GM12892 (cell line): ENCODE measurements at places on chromosomes 2 and 18.

DNA sequence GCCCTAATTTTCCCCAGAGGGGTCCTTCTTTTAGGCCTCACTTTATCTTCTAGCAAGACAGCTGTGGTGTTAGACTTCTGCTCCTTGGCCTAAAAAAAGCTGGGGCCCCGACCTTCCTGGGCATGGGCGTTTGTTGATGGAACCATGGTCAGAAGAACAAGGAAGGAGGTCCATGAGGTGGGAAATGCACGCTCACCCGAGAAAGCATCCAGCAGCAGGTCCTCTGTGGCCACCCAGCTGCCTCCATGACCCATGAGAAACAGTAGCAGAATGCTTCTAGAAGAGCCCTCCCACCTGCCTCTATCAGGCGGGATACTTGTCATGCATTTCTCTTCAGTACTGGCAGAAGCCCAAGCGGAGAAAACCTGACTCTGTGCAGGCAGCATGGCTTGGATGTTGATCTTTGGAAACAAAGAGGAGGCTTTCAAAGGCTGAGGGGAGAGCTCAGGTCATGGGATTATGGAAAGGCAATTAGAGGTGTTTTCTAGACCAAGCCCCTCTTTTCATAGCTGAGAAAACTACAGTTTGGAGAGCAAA, 249.1 kb downstream of the FAM210A start:
- no peak for DNase-seq

DNA sequence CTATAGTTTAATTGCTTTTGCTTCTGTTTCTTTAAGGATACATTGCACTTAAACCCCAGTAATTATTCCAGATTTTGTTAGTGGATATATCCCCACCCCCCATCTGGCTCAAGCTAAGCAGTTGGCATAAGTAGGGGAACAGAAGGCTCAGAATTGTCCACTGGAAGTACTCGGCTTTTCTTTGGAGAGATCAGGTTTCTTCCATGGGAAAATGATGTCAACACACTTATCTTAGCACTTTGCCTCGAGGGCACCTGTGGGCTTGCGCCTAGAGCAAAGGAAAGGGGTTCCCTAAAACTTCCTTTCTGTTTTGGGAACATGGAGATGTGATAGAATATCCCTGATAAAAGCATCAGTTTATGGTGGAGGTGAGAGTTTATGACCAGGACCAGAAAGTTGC, 130.6 kb downstream of the FMNL2 start:
- no peak for DNase-seq

- no peak for DNase-seq
Measured at GRCh38 chr18:22250591-22250996, 81.2 kb downstream of the GATA6 start.

- DNase-seq = no peak
Measured at GRCh38 chr2:189486237-189486770, 45.0 kb downstream of the WDR75 start.

DNA sequence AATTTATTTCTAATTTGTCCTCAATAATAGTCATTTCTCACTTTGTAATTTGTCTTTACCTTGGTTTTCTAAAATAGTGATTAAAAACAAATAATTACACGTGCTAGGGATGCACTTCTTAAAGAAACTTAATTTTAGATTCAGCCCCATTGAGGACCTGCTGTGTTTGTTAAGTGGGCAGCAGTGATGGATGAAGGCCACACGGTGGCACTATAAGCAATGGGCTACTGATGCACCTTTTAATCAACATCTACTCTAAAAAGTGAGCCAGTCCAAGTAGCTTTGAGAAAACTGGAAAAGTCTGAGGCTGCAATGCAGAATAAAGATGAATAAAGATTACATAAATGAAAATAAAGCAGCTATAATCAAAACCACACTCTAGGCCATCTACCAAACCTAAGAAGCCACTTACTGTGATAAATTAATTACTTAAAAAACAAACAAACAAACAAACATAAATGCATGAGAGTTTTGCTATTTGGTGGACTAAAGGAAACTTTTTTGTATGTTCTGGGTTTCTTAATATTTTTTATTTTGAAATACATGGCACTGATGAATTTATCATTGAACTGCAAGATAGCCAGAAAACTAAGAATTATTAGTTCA, 89.3 kb downstream of the PDE11A start:
- peak; percentile 13 for DNase-seq

- no peak for DNase-seq
Measured at GRCh38 chr2:123530004-123530403, 495.1 kb upstream of the CNTNAP5 start.

GRCh38 chr18:35174093-35174731, 66.6 kb upstream of the ZNF397 start:
- DNase-seq = no peak

DNA sequence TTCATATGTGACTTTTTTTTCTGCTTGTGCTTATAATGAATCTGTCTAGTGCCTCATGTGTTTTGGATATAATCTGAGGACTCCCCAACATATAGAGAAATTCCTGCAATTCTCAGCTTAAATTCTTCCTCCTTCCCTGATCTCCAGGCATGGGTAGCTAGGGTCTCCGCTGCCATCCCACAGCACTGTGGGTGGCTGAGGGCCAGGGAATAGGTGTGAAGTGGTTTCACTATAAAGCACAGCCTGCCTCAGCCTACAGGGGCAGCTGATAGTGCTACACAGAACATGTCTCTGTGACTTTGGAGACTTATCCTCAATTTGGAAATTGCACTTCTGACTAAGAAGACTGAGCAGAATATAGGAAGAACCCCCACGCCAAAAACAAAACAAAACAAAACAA, 137.3 kb upstream of the NABP1 start:
- DNase-seq = no peak

DNA sequence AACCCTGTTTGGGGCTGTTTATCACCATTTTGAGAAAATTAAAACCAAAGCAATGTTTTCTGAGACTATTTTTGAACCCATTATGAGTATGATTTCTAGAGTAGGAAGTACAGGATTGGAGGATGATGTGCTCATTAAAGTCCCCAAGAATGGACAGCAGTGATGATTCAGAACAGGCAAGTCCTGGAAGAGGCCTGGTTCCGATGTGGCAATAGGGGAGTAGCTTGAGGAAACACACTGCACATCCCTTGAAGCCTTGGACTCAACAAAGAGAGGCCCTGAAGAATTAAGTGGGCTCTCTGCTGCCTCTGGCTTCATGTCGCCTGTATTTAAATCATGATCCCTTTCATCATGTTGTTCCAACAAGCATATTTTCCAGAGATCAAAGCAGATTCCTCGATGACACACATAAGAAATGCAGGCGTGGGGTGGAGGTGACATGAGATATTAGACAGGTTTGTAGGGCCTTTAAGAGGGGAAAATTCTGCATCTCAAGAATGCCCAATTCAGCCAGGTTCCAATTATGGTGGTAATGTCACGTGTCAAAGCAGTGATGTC, 242.2 kb downstream of the FHOD3 start:
- DNase-seq = no peak

- DNase-seq = no peak
Measured at GRCh38 chr2:40325116-40325515, 126.8 kb downstream of the SLC8A1 start.

DNA sequence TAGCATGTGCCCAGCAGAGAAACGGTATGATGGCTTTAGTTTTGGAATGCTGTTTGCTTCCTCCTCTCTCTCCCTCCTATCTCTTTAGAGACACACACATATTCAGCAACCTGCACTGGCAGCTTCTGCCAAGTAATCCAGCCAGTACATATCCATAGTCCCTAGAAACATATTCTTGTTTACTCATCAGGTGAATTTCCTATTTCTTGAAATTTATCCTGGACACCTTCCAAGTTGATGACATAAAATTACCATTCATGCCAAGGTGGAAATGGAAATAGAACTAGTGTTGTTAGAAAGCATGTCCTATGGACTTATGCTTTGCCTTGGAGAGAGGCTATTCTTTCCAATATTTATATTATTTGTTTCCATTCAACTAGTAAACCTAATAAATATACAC, 50.9 kb upstream of the RGPD4 start:
- DNase-seq = no peak

GRCh38 chr2:178287652-178288344, 93.5 kb downstream of the OSBPL6 start:
- no peak for DNase-seq

GRCh38 chr2:160087854-160088745, 25.7 kb upstream of the PLA2R1 start:
- DNase-seq = no peak

DNA sequence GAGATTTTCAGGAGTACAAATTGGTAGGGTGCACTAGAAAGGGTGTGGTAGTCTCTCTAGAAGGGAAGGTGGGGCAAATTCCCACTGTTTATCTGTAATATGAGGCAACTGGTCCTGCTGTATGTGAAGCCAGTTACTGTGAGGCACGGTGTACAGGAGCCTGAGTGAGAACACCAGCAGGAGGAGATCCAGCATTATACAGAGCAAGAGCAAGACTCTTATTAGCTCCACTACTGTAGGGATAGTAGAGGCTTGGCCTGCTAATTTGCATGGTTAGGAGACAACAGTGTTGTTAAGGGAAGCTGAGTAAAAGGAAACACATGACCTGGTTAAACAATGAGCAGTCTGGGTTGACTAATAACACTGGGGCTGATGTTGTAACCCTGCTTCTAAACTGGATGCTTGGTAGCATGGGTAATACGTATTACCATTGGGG, 76.3 kb upstream of the WDSUB1 start:
- DNase-seq = no peak

GRCh38 chr18:79962311-79962710, 2.1 kb upstream of the HSBP1L1 start:
- DNase-seq = no peak

GRCh38 chr2:77538031-77538430, 15.9 kb upstream of the LRRTM4 start:
- DNase-seq = no peak

- DNase-seq = no peak
Measured at GRCh38 chr2:174263997-174264396, 15.7 kb upstream of the OLA1 start.

DNA sequence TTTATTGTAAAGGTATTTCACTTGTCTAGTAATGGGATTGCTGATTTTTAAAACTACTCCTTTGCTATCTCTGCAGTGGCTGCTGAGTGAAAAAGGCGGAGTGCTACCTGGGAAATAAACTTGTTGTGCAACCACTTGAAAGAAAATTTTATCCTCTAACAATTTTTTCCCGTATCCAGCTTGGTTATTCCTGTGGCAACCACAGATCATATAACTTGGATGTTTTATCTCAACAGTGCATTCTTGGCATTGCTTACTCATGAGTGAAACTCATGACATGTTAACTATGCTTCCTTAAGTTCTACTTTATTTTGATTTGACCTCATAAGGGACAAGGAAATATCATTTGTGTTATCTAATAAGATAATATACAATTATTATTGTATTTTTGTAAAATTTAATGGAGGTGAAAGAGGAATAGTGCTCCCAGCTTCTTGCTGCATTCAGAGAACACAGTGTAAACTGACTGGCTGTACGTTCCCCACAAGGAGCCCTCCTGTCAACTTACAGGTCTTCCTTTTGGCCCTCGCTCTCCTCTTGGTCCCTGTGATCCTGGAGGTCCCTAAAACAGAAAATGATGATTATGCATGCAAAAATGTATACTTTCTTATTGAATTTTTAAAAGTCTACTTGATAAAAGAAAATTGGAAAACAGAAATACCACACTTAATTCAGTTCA, 82.7 kb downstream of the COL5A2 start:
- no peak for DNase-seq

GRCh38 chr2:13504808-13505207, 788.1 kb downstream of the TRIB2 start:
- no peak for DNase-seq

- no peak for DNase-seq
Measured at GRCh38 chr2:10033251-10034006, 9.9 kb upstream of the KLF11 start.

DNA sequence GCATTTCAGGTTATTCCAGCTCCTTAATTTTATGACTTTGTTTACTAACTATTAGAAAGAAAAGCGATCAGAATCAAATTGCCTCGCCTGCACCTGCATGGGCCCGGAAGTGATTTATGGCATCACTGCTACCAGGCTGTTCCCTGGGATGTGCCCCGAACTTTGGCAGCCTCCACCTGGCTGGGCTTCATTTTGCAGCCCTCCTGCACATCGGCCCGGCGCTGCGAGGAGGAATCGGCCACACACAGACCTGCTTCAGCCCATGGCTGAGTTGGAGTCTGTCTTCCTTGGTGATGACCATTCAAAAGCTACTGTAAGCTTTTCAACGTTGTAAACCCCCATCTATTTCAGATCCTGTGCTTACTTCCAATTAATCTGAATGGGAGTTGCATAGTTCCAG, 638.0 kb downstream of the RNF144A start:
- DNase-seq = no peak

- DNase-seq = no peak
Measured at GRCh38 chr2:136407952-136408318, 290.0 kb upstream of the CXCR4 start.

- DNase-seq = no peak
Measured at GRCh38 chr2:135603543-135603942, 72.3 kb downstream of the R3HDM1 start.

DNA sequence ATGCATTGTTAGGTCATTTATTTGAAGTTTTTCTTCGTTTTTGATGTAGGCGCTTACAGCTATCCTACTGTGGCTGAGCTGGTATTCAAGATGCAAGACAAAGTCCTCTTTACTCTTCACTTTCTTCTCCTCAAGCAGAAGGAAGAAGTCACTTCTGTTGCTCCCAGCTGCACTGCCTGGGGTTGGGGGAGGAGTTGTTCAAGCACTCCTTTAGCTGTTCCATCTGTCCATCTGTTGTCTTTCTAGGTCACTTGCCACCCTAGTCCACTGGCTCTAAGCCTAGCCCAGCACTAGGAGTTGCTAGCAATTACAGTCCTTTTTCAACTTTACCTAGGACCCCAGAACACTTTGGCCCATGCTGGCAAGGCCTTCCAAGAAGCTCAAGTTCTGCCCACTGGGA, 200.6 kb upstream of the RBMS1 start:
- no peak for DNase-seq

DNA sequence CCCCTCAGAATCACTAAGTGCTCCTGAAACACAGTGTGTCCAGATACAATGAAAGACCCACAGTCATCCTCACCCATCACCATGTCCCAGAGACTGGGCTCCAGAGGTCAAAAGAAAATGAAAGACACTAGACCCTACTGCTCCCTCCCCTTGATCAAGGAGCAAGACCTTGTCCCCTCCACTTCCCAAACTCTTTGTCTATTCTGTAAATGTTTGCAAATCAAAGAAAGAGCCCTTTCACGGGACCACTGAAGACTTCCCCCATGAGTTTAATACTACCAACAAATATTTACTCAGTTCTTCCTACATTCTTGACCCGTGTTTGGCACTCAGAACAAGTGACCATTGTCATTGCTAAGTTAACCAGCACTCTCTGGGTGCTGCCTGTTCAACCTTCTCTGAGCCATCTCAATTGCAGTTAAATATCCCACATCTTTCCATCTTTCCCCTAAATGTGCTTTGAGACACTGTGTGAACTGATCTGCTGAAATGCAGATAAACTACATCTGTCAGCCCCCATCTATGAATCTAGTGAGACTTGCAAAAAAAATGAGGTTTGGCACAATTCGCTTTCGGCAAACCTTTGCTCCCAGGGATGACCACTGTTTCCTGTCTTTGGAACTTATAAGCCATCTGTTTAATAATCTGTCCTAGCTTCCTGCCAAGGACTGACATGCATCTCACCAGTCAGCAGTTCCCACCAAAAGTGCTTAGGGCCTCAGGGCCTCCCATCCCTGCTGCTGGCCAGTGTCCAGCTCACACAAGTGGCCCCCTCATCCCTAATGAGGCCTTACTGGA, 170.3 kb downstream of the GFPT1 start:
- no peak for DNase-seq
